Stomach (tissue), 19 donors: ENCODE measurements at places on chromosomes 16 and 17.

DNA sequence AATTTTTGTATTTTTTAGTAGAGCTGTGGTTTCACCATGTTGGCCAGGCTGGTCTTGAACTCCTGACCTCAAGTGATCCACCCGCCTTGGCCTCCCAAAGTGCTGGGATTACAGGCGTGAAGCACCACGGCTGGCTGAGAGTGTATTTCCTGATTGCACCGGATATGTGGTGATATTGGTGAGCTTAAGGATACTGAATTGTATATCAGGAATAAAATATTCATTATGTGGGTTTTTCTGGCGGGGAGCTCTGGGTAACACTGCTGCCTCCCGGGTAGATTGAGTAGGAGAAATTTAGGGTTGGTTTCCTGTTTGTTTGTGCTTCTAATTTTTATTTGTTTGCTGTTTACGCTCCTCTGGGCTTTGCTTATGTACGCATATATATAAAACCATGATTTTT, 7.7 kb upstream of the TMEM98 start:
- DNase-seq: no peak

DNA sequence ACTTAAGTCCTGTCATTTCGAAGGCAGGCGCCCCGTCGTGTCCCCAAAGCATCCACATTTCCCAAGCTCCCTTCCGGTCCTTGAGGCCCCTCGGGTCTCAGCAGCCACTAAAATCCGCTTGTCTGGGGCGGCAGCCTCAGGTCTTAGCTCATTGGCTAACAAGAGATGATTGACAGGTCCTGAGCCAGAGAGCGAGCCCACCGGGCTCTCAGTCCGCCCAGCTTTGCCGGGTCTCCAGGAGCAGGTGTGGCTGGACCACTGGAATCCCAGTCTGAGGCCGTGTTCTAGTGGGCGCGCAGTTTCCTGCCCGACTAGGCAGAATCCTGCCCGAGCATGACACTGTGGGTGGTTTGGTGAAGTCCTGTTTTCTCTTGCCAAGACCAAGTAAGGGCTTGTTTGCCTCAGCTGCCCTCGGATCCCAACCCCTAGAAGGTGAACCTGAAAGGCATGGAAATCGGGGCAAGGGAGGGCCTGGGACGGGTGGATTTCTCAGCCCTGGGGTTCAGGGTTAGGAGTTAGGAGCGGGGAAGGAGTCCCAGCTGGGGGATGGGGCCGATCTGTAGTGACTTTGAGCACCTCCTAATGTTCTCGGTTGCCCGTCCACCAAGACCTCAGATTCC, 42.8 kb downstream of the MRC2 start:
- no peak for DNase-seq

GRCh38 chr16:14427371-14427948, 202.6 kb downstream of the PARN start:
- no peak for DNase-seq

DNA sequence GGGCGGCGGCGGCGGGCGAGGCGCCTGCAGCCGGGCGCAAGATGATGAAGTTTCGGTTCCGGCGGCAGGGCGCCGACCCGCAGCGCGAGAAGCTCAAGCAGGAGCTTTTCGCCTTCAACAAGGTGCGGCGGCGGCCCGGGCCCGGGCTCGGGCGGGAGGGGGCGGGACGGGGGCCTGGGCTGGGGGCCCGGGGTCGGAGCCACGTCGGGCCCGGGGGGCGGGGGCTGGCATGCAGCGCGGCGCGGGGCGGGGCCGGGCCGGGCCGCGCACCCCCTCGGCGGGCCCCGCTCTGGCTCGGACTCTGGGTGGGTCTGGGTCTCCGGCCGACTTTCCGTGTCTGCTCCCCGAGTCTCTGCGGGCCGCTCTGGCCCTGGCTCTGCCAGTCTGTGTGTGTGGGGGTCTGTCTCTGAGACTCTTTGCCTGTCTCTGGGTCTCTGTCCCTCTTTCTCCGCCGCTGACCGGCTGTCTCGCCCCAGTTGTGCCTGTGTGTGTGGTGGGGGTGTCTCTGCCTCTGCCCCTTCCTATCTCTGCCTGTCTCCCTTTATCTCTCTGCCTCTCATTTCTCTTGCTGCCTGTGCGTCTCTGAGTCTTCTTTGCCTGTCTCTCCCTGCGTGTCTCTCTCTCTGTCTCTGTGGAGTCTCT, 328 bp downstream of the LLGL1 start:
- DNase-seq: no peak

DNA sequence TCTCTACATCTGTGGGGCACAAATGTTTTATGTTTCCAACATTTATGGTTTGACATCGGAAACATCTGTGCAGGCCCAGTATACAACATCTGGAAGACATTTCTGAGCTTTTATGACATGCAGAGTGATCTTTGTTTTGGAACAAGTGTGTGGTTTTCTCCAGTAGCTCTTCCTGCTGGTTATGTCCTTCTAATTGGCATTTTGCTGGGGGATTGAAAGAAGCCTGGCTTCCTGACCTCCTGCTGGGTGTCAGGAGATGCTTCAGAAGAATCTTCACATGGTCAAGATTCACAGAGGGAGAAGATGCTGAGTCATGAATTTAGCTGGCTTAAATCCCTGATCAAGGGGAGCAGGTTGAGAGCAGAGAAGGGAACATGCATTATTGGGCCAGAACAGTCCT, 279.5 kb upstream of the MYOCD start:
- no peak for DNase-seq

- DNase-seq: no peak
Measured at GRCh38 chr17:49029801-49030200, 32.6 kb downstream of the IGF2BP1 start.

DNA sequence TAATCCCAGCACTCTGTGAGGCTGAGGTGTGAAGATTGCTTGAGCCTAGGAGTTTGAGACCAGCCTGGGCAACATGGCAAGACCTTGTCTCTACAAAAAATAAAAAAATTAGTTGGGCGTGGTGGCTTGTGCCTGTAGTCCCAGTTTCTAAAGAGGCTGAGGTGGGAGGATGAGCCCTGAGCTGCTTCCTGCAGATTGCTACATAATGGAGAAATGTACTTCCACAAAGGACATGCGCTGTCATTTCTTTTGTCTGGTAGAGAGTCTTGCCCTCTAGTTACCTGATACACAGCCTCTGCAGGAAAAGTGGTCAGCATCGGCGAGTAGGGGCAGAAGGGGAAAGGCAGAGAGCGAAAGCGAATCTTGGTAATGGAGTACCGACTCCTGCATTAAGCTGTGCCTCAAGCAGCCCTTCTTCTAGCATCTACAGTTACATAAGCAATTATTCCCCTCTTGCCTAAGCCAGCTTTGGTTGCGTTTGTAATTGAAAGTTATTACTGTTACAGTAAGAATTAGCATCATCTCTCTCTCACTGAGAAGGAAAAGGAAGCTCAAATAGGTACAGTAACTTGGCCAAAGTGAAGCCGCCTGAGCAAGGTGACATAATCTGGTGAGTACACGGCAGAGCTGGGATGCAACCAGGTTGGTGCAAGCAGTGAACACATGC, 18.5 kb upstream of the GGA2 start:
- DNase-seq: no peak

- no peak for DNase-seq
Measured at GRCh38 chr16:74577882-74578366, 29.0 kb downstream of the GLG1 start.

DNA sequence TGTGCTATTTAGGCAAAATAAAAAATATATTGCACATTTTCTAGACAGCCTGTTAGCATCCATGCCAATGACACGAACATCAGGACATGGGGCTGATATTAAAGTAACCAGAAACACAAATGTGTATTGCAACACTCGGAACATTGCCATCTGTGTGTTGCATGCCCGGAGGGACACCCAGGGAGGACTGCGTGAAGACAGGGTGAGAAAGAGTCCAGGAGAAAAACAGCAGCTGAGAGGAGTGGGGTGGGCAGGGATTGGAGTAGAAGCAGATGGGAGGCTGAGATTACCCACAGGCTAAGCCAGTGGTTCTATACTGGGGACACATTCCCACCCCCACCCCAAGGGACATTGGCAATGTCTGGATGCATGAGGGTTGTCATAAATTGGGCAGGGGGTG, 114.8 kb downstream of the GRIN2A start:
- DNase-seq: no peak

- DNase-seq: no peak
Measured at GRCh38 chr17:45225051-45225700, 3.5 kb downstream of the FMNL1 start.

DNA sequence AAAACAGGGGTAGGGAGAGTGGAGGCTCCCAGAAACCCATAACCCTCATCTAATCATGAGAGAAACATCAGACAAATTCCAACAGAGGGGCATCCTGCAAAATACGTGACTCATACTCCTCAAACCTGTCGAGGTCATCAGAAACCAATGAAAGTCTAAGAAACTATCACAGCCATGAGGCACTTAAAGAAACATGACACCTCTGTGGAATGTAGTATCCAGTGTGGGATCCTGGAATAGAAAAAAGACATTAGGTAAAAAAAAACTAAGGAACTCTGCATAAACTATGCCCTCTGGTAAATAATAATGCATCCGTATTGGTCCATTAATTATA, 16.4 kb downstream of the CDH5 start:
- DNase-seq: no peak

GRCh38 chr16:56675685-56676210, 6.1 kb downstream of the MT1H start:
- peak; percentile 58 for DNase-seq

- DNase-seq: no peak
Measured at GRCh38 chr16:50389900-50390299, 21.1 kb upstream of the BRD7 start.

GRCh38 chr16:68676113-68676860, 31.2 kb downstream of the CDH3 start:
- no peak for DNase-seq

- DNase-seq: no peak
Measured at GRCh38 chr16:4048481-4048880, 67.8 kb downstream of the ADCY9 start.

DNA sequence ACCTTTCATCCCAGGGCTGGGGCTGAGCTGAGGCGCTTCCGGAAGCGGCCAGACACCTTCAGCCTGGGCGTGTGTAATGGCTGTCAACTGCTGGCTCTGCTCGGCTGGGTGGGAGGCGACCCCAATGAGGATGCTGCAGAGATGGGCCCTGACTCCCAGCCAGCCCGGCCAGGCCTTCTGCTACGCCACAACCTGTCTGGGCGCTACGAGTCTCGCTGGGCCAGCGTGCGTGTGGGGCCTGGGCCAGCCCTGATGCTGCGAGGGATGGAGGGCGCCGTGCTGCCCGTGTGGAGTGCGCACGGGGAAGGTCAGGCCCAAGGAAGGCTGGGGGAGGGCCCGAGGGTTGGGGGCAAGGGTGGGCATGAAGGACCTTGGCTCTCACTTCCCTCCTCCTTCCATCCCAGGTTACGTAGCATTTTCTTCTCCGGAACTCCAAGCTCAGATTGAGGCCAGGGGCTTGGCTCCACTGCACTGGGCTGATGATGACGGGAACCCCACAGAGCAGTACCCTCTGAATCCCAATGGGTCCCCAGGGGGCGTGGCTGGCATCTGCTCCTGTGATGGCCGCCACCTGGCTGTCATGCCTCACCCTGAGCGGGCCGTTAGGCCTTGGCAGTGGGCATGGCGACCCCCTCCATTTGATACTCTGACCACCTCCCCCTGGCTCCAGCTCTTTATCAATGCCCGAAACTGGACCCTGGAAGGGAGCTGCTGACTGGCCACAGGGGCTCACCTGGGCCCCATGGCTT, 19.6 kb downstream of the PFAS start:
- no peak for DNase-seq
